ENCODE measurements at places on chromosomes 2 and 18. TPM values are rescaled to one million over a fixed set of nuclear protein-coding genes. Genes with fewer than 3 reads are reported as not detected.

Gene CLEC4F
- total RNA-seq = not detected

Gene HAAO
- total RNA-seq = not detected

Gene EGR4
- total RNA-seq = not detected

Gene SCG2
- not detected for total RNA-seq

Gene COL6A3
- 23.8 TPM for total RNA-seq

Gene ARHGAP15
- not detected for total RNA-seq

Gene STARD6
- not detected for total RNA-seq

Gene CROCC2
- total RNA-seq = not detected
